Left renal pelvis (tissue), 4 donors: ENCODE measurements at places on chromosomes 5 and 9.
A peak's percentile ranks its signal among the peaks of the same experiment; 100 is the strongest.

GRCh38 chr9:20355022-20355421 is 267.3 kb downstream of the MLLT3 start:
- DNase-seq, result no peak

- DNase-seq, result no peak
Observed at GRCh38 chr5:39400713-39401578, 23.8 kb downstream of the DAB2 start.

DNA sequence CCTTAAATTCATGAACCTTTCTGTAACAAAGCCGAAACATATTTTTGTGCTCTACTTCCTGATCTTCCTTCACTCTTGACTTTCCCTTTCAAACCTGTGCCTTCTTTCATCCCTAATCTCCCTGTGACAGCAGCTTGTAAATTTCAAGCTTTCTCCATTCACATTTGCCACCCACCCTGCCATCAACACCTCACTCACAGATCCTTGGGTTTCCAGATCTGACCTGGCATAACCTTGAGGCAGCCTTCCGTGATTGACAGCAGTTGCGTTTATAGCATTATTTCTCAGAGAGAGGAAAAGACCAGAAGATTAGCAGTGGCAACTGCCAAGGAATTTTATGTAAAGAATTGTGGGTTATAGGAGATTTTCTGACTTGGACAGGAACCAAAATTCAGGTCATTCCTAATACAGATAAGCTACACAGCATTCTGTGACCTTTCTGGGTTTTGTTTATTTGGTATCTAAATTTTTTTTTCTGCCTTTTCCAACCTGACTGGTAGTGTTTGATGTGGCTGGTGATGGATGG is 260.0 kb downstream of the NR2F1-AS1 start:
- no peak for DNase-seq

DNA sequence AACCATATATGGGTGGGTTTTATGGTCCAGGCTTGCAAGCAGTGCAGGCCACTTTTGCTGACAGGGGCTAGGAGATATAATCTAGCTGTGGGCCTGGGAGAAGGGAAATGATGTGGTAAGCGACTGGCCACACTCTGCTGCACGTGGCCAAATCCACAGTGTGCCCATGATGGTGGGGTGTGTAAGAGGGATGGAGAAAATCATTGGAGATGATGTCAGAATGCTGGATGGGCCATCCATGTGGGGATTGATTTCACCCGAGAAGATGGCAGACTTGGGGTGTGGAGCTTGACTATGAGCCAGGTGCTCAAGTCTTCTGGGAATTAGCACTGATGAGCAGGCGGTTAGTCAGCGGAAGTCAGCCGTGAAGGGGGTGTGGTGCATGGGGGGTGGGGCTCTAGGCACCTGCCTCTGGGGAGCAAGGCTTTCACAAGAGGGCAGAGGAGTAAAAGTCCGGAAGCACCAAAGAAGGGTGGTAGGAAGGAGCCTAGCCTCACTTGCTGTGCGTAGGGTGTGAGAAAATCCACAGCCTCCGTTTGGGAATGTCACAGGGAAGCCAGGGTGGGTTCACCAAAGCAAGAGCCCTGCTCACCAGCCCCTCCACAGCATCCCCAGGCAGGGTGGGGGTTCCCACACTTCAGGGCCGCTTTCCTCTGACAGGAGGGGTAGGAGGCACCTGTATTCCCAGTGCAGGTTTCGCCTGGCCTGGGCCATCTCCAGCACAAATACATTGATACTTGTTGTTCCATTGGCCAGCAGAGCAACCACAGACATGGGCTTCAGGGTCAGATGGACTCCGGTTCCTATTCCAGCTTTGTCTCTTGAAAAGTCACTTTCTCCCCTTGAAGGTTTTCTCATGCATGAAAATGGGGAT is 44.5 kb upstream of the ANGPTL2 start:
- no peak for DNase-seq

GRCh38 chr5:143023411-143024096 is 253.4 kb downstream of the ARHGAP26 start:
- no peak for DNase-seq

GRCh38 chr5:107570805-107571531 is 99.8 kb downstream of the EFNA5 start:
- DNase-seq, result no peak

- no peak for DNase-seq
Observed at GRCh38 chr9:110148384-110148783, 59.6 kb downstream of the C9orf152 start.

DNA sequence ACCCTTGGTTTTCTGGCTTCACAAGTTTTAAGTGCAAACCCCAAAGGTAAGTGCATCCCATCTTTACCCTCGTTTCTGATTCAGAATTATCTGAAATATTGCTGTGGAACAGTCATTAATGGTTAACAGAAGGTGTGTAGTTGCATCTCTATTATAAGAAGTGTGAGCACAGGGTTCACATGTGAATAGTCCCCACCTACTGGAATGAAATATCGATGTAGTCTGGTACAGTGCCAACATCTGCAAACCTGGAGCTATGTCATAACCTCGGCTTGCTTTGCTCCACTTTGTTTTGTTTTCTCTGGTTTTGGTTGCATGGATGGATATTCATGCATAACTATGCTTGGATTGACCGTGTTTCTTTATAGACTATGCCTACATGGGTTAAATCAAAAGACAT is 12.6 kb downstream of the HTR4 start:
- no peak for DNase-seq

- no peak for DNase-seq
Observed at GRCh38 chr9:96185518-96186156, 116.3 kb downstream of the HSD17B3 start.

- no peak for DNase-seq
Observed at GRCh38 chr9:89613912-89614892, 9.4 kb downstream of the GADD45G start.

DNA sequence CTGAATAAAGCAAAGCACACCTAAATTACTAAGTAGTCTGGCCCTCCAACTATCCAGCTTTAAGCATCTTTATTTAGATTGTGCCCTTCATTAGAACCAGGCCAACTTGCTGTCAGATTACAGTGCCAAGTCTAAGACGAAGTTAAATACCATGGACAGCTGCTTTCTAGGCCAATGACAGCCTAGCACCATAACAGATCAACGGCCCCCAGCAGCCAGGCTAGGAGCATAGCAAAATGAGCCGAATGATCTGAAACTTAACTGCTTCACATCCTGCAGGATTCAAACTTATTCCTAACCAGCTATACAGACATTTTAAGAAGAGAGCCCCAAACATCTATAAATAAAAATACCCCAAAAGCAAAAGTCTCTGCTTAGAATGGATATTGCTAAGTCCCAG is 6.8 kb downstream of the SLC24A2 start:
- peak; percentile 19 for DNase-seq

DNA sequence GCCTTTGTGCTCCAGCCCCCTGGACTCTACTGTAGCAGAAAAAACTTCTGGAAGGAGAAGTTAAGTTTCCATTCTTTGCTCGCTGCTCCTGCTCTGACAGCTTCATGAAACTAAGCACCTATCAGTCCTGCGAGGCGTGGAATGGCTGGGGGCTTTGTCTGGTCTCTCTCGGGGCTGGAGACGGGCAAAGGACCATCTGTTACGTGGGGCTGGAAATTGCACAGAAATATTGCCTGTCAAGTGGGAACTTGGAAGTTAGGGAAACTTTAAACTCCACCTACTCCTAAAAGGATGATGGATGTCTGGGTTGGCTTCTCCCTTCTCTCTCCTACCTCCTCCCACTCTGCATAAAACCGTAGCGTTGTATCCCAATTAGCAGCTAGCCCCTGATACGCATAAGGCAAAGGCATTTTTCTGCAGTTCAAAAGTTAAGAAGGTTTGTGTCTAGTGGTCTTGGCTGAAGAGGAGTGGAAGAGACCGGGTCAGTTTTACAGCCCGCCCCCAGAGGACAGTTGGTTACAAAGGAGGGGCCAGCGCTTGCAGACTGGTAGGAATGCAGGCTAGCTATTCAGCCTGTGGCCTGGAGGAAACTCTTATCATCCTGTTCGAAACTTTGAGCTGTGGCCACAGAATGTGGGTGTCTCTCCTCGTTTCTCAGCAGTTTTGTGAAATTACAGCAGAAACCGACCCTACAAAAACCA is 1.3 kb downstream of the FBXL7 start:
- peak; percentile 52 for DNase-seq

DNA sequence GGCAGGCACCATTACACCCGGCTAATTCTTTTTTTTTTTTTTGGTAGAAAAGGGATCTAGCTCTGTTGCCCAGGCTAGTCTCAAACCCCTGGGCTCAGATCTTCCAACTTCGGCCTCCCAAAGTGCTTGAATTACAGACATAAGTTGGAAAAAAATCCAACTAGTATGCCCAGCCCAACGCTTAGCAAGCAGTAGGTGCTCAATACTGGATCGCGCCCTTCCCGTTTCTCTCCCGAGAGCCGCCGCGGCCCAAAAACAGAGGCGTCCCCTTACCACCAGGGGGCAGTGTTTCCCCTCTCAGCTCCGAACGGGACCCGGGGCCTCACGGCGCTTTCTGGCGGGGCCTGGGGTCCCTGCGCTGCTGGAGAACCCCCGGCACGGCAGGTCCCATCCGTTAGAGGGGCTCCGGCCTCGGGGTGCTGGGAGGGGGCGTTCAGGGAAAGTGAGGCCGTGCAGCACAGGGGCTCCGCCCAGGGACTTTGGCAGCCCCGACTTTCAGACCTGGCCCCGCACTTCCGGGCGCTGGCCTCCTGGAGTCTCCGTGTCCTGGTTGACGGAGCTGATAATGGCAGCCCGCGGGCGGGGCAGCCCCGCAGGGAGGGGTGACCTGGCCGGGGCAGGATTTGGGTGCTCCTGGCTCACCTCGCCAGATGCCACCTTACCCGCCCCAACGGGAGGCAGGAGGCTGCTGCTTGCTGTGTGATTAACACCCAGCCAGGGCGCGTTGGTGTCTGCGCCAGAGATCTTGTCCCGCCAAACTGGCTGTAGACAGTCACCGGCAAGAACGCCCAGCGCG is 15.2 kb downstream of the PTGES start:
- DNase-seq, result peak; percentile 75

GRCh38 chr9:134128727-134129679 is 6.9 kb upstream of the WDR5 start:
- DNase-seq, result no peak

DNA sequence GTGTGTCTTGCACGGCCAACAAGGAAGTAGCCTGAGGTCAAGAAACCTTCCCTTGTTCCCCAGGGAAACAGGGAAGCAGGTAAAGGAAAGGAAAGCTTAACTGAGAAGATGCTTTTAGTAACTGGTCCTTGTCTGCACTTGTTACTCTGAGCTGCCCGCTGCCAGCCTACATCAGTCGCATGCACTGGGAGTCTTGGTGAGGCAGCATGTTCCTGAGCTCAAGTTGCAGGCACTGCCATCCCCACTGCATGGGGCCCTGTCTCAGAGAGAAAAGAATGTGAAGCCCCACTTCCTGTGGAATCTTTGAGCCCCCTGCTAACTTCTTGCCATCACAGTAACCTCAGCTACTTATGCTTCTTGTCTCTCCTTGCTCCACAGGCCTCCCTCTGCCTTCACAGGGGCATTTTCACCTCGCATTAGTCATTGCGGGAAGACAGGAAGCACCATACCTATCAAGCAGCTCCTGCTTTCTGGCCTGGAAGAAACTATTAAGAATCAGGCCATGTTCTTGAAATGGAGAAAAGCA is 344.1 kb upstream of the ADAMTSL1 start:
- no peak for DNase-seq

DNA sequence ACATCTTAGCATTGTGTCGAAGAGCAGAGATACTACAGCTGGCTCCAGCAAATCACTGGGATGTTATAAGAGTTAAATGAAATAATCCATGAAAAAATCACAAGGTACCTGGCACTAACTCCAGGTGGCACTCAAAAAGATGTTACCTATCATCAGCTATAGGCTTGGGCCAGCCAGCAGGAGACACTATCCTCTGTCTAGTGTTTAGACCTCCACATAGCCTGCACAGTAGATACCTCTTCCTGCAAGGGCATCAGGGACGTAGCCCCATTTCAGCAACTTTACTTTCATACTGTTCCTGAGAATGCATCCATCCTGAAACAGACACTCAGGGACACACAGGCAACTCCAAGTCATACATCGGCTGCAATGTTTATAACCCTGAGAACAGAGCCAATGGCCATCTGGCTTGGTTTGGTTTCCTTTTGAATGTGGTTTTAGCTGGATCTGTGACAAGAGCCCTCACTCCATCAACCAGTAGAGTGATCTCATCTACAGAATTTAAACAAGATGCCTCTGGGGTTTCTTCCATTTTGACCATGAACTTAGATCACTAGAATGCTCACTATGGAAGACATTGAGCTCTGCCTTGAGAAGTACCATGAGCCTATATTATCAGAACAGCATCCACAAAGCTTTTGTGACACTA is 69.9 kb downstream of the TLE1 start:
- no peak for DNase-seq

GRCh38 chr9:116336133-116336862 is 182.7 kb downstream of the PAPPA start:
- DNase-seq, result no peak

- no peak for DNase-seq
Observed at GRCh38 chr5:169749295-169749694, 112.2 kb downstream of the DOCK2 start.

GRCh38 chr9:89601306-89601705 is 3.5 kb upstream of the GADD45G start:
- no peak for DNase-seq

- no peak for DNase-seq
Observed at GRCh38 chr9:128917151-128917849, 3.5 kb upstream of the PHYHD1 start.

DNA sequence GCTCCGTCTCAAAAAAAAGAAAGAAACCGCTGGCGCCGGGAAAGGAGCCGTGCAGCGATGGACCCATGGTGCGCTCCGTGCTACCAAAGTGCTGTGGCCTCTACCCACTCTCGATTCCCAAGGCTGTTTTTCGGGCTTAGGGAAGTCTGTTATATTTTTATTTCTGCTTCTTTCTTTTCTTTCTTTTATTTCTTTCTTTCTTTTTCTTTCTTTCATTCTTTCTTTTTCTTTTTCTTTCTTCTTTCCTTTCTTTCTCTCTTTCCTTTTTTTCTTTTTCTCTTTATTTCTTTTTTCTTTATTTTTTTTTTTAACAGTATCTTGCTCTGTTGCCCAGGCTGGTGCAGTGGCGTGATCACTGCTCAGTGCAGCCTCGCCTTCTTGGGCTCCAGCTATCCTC is 87.5 kb downstream of the ANXA2R start:
- no peak for DNase-seq

DNA sequence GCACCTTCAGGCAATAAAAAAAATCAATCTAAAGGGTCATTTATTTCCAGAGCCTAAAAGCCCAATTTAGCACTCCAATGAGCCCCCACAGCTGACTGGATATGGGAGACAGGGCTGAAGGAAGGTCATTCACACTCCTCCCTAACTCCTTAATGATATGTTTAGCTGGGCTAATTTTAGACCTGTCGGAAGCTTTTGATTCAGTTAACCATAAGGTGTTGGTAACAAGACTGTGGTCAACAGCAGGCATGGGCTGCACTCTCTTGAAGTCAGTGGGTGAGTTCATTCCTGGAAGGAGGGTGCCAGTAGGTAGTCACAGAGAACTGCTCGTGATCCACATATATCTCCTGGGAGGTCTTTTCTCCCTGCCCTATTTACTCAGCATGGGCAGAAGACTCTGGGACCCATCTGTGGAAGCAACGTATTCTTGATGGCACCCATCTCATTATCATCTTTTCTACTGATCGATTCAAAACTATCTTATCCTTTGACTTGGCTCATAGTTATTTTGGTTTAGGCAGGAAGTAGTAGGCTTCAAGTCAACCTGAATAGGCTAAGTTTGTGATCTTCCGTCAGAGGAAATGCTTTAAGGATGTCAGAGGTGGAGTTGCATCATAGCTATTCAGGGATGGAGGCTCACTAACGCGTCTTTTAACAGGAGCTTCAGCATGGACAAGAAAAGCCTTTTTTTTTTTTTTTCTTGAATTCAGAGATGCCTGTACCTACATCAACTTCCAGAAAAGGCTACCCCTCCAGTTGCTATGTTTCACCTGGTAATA is 367.7 kb upstream of the SLC30A5 start:
- no peak for DNase-seq
